ENCODE measurements at places on chromosomes 11 and 22.

DNA sequence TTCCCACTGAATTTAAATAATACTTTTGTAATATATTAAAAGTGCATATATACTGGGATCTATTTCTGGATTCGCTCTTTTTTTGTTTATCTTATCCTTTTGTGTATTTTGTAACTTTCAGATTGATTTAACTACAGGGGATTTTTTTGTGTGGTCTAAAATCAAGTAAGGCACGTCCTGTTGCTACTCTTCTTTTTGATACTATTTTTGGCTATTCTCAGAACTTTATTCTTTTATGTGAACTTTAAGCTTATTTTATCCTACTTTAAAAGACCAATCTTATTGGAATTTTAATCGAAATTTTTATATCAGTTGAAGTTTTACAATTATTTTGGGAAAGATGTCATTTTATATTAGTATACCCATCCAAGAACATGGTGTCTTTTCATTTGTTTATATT lies 106.8 kb downstream of the UVRAG start:
- no peak for DNase-seq

- no peak for DNase-seq
These were observed 95.9 kb downstream of the BLID start for GRCh38 chr11:122019908-122020694.

- no peak for DNase-seq
These were observed 28.8 kb downstream of the KIAA0930 start for GRCh38 chr22:45211848-45212247.

- no peak for DNase-seq
These were observed 32.5 kb upstream of the SMTN start for GRCh38 chr22:31048570-31048969.

GRCh38 chr11:45163956-45164575 lies 17.6 kb downstream of the PRDM11 start:
- no peak for DNase-seq

- no peak for DNase-seq
These were observed 638 bp upstream of the PITPNM1 start for GRCh38 chr11:67505605-67506396.

- DNase-seq: no peak
These were observed 303.8 kb downstream of the NTM start for GRCh38 chr11:131674051-131674755.

DNA sequence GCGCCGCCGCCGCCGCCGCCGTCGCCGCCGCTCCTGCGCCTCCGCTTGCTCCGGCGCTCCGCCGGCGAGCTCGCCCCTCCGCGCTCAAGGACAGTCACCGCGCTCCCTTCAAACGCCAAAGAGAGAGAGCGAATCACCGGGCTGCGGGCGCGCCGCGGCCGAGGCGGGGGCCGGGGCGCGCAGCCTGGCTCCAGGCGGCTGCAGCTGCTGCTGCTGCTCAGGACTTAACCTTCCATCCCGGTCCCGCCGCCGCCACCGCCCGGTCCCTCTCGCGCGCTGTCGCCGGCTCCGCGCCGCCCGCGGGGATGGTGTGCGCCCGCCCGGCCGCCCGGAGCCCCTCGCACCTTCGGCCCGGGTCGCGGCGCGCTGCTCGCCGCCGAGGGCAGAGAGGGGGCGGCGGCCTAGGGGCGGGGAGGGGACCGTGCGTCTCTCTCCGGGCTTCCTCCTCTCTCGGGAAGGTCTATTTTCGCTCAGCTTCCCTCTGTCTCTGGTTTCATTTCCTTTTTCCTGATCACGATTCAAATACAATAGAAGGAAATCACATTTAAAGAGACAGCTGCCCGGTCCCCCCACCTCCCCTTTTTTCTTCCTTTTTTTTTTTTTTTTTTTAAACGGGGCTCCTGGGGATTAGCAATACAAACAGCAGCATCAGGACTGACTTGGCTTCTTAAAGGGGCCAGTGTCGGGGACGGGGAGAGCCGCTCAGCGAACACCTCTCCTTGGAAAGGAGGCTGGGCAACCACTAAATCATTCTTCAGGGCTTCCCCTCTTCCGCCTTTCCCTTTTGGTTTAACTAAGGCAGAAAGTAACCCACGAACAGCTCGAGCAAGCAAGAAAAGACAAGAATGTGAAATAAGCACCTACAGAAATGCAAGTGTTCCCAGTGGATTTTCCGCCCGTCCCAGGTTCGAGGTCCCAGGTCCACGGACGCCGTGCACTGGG lies 22.1 kb downstream of the LMO2 start:
- DNase-seq: no peak

- no peak for DNase-seq
These were observed 48.0 kb downstream of the MYO7A start for GRCh38 chr11:77175869-77176539.

DNA sequence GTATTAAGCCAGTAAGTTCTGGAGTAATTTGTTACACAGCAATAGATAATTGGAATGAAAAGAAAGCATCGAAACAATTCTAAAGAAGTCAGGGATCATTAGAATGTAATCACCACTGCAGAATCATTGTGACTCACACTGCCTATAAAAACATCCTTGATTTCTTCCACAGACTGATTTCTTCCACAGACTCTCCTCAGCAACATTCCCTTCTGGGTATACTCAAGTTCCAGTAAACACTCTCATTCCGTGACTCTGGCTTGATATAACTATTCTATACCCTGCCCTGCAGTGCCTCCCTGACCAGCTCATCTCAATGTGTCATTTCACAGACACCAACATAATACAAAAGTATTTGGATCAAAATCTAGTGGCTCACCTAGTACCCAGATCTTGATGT lies 120.5 kb downstream of the BBOX1 start:
- no peak for DNase-seq

- no peak for DNase-seq
These were observed 543.4 kb downstream of the BUD13 start for GRCh38 chr11:116229236-116229970.

- no peak for DNase-seq
These were observed 2.2 kb downstream of the GLB1L3 start for GRCh38 chr11:134278356-134278755.

DNA sequence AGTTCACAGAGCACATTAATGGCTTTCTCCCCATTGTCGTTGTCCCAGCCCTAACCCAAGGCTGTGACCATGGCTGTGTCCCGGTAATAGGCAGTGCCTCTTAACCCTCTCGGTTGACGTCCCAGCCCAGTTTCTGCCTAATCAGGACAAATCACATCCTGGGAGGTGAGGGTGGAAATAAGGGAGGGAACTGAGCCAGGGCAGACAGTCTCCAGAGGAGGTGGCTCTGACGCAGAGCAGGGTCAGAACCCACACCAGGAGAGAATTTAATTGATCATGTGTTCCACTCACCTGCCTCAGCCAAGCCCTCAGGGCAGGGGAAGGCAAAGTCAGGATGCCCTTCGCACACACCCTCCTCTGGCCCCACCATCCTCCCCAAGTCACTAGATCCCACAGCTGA lies 17.0 kb downstream of the SLC43A1 start:
- no peak for DNase-seq

GRCh38 chr22:46856661-46857060 lies 94.2 kb downstream of the TBC1D22A start:
- no peak for DNase-seq

DNA sequence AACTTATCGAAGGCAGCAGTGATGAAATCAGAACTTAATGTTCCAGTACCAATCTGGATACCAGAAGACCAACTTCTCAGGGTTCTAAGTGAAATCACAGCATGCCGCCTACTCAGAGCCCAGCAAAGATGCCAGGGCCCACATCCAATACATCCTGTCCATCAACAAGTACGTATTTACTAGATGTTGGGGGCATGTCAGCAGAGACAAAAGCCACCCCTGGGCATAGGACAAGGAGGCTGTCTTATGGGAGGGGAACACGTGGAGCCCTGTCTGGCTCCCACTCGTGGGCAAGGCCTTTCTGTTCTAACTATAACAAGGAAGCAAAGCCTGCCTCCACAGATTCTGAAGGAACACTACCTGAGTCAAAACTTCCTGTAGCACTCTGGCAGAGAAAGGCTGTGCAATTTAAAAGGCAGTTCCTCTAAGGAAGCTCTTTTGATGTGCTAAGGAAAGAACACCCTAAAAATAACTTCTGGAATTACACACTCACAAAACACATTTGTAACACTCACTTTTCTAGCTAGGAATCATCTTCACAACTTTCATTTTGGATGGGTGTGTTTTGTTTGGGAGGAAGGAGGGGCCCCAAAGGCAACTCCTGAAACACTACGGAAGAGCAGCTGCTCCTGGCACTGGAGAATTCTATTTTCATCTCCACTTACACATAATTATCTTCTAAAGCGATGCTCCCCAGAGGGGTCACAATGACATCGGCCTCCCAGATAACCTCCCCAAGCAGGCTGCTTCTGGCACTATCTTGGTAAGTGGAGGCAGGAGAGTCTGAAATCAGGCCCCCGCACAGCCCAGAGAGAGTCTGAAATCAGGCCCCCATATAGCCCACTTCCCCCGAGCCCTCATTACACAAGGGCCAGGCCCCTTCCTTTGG lies 14.2 kb downstream of the SMCO4 start:
- DNase-seq: no peak

- no peak for DNase-seq
These were observed 43.2 kb downstream of the MACROD1 start for GRCh38 chr11:64122411-64123410.

DNA sequence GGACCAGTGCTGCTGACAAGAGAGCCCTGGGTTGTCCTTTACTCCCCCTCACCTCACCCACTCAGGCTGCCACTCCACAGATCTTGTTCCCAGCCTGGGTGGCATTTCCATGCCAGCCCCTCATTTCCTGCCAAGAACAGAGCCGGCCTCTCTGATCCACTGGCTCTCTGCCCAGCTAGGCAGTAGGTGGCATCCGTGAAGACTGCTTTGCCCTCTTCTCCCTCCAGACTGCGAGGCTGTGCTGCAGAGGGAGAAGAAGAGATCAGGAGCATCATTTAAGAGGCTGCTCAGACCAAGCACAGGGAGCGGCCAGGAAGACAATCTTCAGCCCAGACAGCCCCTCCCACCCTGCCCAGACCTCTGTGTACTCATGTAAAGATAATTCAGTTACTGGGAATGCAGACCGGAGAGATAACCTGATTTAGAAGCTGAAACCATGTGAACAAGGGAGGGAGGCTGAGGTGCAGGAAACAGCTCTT lies 126.9 kb upstream of the NCAM1 start:
- DNase-seq: no peak

Measured in cortex of kidney (tissue), 1 donor.